NCI-H1105 treated with DMSO at 0.1 percent for 48 hours (cell line): ENCODE measurements at places on chromosomes 3 and 15.

GRCh38 chr15:31342781-31343626 lies 16.4 kb downstream of the KLF13 start:
- DNase-seq = no peak

DNA sequence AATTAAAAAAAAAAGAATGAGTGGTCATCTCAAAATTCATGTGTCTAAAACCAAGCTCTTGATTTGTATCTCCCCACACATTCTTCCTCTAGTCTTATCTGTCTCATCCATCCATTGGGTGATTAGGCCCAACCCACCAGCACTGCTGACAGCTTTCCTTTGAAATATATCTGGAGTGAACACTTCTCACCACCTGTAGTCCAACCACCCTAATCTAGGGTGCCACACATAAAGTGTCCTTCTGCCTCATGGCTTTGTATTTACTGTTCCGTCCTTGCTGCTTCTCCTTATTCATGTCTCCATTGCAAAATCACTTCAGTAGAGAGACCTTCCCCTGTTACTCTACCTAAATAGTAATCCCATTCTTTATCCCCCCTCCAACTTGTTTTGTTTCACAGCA lies 82.4 kb upstream of the PTX3 start:
- DNase-seq = no peak

DNA sequence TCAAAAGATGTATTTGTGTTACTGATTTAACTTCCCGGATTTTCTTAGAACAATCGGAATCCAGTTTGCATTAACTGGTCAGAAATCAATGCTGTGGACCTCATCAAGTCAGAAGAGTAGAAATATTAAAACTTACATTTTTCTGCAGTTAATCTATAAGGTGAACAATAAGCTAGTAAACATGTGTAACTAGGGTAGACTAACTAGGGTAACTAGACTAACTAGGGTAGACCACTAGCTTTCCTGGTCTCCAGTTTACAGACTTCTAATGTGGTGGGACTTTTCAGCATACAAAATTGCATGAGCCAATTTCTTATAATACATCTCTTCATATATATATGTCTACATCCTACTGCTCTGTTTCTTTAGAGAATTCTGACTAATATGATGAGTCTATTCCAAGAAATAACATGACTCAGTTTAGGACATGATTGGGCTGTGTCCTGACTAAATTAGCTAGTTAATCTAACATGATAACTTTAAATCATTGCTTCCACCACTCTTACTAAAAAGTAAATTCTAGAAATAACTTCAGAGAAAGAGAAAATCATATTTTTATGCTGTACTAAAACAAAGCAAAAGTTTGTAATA lies 5.3 kb downstream of the PLSCR2 start:
- DNase-seq = no peak

DNA sequence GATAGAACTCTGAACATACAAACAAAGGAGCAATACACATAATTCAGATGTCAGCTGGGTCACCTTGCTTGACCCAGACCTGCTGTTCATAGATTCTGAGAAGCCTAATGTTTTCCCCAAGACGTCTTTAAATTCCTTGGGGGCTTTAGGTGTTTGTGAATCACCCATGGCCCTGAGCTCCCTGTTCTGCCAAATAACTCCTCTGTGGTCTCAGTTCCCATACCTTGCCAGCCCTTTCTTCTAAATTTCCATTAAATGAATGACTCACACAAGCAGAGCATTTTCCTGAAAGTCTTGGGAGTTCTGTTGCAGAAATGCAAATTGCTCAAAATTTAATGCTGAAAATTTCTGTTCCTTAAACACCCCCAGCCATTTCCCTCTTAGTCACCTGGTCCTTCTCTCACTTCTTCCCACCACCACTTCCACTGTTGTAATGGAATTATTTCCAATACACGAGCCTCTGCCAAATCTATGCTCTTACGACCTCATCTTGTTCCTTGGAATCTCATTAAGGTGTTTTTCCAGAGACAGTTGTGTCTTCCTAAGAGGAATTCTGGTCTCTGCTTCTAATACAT lies 33.4 kb upstream of the PSMD6 start:
- DNase-seq = no peak

DNA sequence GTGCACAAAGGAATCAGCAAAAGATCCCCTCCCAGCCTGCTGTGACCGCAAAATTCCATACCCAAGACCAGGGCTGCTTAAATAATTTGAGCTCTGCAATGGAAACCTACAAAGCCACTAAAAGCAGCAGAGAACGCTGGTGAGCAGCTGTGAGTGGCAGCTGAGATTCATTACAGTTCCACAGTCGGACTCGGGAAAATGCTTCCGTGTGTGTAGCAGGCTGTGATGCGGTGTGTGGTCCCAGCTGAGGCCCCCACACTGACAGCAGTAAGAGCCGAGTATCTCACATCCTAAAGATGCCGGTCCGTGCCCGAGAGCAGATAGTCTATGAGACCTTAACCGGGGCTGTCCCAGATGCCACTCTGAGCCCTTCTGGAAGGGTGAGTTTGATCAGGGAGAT lies 37.4 kb downstream of the TM2D3 start:
- DNase-seq = no peak

DNA sequence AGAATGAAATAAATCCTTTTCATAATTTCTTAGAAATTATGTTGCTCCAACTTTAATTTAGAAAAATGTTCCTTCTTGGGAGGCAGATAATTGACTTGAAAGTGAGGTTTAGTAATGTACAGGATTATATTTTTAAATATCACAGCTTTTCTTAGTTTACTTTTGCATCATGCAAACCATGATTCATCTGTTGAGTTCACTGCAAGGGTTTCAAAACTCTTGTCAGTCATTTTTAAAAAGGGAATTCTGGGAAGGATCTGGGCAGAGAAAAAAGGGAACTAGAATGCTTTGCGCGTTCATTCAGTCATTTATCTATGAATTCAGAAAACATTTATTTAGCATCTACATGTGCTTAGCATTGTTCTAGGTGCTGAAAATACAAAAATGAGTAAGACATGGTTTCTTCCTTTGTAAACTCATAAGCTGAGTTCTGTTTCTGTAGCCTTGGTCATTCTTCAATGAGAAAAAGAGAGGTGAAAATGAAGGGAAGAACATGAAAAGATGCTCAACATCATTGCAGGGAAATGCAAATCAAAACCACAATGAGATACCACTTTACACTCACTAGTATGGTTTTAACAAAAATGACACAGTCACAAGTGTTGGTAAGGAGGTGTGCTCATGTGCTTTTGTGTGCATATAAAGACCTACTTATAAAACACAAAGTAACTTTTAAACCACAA lies 209.1 kb downstream of the NR1D2 start:
- no peak for DNase-seq

DNA sequence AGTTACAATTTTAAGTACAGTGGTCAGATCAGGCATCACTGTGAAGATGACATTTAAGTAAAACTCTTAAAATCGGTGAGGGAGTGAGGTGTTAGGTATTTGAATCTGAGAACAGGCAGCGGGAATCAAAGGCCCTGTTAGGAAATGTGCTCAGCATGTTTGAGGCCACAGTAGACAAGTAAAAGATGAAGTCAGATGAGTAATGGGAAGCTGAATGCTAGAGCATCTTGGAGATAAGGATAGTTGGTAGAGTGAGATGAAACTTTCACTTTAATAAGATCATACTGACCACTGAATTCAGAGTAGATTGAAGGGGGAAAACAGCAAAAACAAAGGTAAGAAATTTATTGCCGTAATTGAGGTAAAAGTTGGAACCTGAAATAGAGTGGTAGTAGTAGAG lies 61.6 kb downstream of the DCBLD2 start:
- no peak for DNase-seq

DNA sequence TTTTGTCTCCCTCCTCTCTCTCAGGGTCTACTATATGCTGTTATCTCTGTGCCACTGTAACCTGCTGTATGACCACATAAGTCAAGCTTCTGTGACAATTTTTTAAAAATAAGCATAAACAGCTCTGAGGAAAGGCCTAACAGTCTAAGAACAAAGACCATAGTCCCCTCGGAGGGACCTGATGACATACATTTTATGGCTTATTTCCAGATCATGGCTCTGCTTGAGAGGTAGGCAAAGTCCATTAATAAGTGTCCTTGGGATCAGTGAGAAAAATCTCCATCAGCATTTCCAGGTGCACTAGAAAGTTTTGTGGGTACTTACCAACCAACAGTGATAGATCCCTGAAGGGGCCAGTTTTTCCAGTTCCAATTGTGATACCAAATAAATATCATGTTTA lies 123.8 kb downstream of the TNIK start:
- DNase-seq = no peak

DNA sequence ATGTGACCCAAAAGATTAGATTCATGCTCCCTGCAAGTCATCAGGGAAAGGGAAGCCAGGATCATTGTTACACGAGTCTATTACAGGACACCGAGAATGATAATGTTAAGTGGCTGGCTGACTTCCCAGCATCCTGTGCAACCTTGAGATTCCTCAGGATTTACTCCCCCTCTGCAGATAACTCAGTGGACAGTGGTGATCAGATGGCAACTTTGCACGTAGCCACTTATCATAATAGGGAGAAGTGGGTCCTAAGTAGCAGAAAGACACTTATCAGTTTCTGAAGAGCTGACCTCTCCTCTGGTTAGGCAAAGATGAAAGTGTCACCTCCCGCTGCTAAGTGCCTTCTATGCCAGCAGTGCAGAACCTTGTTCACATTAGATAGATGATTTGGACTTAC lies 6.7 kb upstream of the TMPRSS7 start:
- DNase-seq = no peak

DNA sequence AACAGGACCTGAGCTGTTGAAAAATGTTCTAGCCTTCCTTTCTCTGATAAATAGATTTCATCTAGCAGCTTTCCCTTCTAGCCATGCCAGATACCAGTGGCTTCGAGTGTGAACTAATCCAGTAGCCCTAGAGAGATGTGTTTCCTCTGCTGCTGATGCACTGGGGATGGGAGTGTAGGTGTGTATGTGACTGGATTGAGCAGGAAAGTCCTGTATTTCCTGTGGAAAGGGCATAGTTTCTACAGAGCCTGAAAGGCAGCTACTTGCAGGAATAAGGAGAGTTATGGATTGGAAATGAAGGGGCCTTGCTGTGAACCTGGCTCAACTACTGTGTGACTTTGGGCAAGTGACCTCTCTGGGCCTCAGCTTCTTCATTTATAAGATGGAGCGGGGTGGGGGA lies 8.6 kb downstream of the TIMP4 start:
- no peak for DNase-seq

DNA sequence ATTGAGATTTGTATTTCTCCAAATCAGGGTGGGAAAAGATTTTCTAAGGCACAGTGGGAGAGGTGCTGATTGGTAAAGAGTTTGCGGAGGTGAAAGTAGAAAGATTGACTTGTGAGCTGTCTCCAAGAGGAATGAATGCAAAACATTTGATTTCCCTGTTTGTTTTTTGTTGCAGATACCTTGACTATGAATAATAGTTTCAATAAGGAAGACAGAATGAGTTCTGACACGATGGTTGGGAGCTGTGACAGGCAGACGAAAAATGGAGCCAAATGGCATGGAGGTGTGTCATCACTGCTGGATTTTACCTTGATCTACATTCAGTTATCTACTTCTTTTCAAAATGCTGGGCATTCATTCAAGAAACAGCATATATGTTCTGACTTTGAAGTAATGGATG lies 145.1 kb downstream of the NFKBIZ start:
- DNase-seq = no peak
